ENCODE measurements at places on chromosomes 2 and 18.

- no peak for DNase-seq
Measured at GRCh38 chr2:153891051-153891450, 19.3 kb downstream of the GALNT13 start.

DNA sequence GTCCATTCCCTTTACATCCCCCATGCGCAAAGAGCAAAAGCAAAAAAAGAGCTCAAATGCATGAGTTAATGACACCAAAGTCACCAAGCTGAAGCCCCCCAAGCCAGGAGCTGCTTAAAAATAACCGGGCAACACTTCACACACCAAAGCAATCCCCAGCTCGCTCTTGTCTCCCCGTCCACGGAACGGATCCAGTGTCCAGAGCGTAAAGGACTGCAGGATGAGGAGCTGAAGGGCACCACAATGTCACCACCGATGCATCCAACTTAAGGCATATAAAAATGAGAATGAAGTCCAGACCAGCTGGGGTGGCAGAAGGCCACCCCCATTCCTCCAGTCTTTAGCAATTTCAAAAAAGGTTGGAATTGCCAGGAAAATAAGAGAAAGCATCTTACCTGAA, 8.7 kb downstream of the SMAD7 start:
- no peak for DNase-seq

- DNase-seq = no peak
Measured at GRCh38 chr2:197294260-197294659, 16.3 kb downstream of the ANKRD44 start.

- no peak for DNase-seq
Measured at GRCh38 chr2:218329826-218330593, 26.6 kb upstream of the CATIP start.

DNA sequence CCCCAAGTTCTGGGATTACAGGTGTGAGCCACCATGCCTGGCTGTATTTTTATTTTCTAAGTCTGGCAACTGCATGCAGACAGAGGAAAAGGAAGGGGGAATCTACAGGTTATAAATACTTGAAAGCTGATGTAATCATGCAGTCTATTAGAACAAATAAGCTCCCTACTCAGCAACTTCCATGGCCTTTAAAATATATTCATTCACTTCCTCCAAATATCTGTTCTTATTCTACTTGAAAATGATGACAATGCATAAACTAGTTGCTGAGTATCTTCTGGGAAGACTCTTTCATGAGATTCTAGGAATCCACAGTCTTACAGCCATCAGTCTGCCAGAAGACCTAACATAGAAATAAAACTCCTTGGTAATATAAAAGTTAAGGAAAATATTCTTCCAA, 66.9 kb upstream of the NCKAP5 start:
- no peak for DNase-seq

DNA sequence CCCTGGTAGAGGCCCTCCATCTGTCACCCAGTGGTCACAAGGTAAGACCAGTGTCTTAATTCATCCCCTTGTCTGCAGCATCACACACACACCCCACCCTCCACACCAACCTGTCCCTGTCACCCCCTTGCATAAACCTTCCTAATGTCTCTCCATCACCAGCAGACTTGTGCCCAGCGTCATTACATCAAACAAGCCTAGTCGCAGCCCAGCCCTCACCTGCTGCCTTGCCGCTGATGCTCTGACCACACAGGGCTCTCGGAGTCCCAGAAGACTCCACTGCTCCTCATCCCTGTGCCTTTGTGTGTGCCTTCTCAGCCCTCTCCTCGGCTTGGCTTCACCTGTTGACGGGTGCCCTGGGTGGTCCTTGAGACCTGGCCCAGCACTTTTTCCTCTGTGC, 171.2 kb downstream of the GLI2 start:
- DNase-seq = no peak

DNA sequence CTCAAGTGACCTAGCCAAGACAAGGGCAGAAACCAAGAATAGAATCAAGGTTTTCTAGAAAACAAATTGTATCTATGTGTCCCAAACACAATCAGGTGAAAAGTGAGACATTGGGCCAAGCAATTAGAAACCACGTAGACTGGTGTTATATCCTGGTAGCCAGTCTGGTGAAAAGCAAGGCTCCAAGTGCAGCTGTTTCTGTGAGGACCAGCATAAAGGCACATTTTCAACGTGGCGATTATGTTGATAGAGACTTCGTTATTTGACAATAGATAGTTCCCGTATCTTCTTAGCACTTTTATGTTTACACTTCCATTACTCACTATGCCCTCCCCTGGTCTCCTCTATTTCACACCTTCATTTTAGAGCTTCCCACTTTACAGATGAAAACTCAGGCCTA, 103.2 kb upstream of the ZFP36L2 start:
- no peak for DNase-seq

GRCh38 chr2:188434018-188434417, 142.3 kb downstream of the GULP1 start:
- no peak for DNase-seq

DNA sequence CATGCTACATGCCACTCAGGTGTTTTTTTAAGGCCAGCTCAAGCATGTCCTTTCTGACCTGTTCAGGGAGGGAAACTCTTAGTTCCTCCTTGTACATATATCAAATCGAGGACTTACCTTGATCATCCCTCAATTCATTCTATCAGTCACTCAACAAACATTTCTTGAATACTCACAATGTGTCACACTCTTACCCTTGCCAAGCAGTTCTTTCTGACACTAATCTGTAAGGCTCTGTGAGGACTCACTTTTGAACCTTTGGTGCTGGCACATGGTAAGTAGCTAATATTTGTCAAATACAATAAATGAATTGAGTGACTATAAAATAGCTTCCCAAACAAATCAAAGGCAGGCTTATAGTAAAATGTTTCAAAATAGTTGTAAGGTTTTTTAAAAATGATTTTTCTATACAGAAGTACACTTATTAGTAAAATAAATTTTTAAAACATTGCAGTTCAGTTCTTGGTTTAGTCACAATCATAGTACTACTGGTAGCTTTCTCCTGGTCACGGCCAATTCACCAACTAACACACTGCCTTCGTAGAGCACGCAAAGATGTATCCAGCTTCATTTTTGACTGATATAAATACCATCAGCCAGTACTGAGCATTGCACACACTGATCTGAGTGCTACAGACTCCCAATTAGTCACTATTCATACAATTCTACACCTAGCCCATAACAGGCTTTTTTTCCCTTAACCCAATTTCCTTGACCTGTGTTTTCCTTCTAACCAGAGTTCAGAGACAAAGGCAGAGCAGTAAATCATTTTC, 50.9 kb downstream of the ZEB2 start:
- no peak for DNase-seq

DNA sequence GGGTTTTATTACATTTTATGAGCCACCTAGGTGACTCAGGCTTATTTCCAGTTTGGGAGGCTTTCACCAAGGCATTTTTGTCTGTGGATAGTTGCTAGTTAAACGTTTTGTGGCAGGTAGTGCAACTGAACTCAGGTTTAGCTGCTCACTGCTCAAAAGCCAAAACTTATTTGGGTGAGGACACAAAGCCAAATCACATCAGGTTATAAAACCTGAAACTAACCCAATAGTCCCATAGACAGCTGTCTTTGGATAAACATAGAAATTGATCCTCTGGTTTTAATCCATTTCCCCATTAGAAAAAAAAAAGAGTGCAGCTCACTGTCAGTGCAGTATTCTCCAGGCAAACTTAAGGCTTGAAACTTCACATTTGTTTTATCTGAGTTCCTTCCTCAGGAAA, 362.6 kb upstream of the TFPI start:
- DNase-seq = no peak

All from stimulated activated CD8-positive, alpha-beta memory T cell treated with anti-CD3 and anti-CD28 coated beads, Interleukin-2, amount 100 ng/mL, for 1 hour (primary cell).